ENCODE measurements at places on chromosomes 4 and X.

DNA sequence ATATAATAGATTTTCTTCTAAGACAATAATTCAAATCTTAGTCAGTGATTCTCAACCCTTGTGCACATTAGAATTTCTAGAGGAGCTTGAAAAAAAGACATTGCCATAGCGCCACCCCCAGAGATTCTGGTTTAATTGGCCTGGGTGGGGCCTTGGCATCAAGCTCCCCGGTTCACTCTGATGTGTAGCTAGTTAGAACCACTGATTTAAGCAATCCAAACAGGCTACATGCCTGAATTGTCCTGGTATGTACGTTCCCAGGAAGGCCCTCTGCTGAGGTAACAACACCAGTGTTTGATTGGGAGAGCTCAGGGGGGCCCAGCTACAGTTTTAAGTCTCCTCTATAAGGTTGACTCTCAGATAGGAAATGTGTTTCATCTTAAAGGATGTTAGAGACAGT lies 1.3 kb upstream of the ATP10D start:
- no peak for DNase-seq

- peak; percentile 23 for DNase-seq
These were observed 128.5 kb downstream of the LARP7 start for GRCh38 chr4:112765317-112765974.

- no peak for DNase-seq
These were observed 69.6 kb downstream of the HOPX start for GRCh38 chr4:56611501-56611900.

GRCh38 chr4:41346306-41347061 lies 89.8 kb downstream of the UCHL1 start:
- no peak for DNase-seq

GRCh38 chrX:103585411-103586313 lies at the start of gene TCEAL4:
Gene TCEAL4, plus strand, starts transcription at chrX:103585515. Its CDS starts 1,161 bp downstream, at chrX:103586676.
- peak; percentile 44 for DNase-seq

- no peak for DNase-seq
These were observed 1086.9 kb downstream of the PCDH7 start for GRCh38 chr4:31807036-31807435.

GRCh38 chr4:114378305-114378903 lies 220.2 kb upstream of the UGT8 start:
- peak; percentile 24 for DNase-seq

All from renal pelvis (tissue), 12 donors.